MV-4-11 (cell line): ENCODE measurements at places on chromosomes 2 and 18.

GRCh38 chr18:6022845-6023244, 127.5 kb upstream of the TMEM200C start:
- peak; percentile 71 for DNase-seq

DNA sequence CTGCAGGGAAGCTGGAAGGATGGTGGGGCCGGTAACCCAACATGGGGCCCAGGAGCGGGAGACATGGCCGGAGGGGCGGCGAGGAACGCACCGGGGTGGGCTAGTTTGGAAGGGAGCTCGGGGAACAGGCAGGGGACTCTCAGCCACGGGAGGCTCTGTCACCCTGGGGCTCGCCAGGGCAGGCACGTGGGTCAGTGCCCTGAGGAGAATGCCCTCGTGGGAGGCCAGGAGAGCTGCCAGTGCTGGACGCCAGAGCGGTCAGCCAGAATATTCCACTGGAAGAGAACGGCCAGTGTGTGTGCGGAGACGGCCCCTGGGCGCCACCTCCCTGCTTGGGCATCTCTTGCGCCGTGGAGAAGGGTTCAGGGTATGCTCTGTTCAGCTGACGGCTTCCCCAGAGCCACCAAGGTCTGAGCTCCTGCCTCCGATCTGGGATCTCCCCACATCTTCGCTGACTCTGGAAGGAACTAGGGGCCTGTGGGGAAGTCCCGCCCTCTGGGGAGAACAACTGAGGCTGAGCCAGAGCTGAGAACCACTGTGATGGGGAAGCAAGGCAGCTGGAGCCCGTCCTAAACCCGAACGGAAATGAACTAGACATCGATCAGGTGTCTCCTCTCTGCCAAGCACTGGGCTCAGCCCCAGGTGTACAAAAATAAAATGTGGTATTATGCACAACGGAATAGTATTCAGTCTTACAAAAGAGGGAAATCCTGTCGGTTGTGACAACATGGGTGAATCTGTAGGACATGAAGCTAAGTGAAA, 49.3 kb downstream of the TNP1 start:
- DNase-seq, result no peak

GRCh38 chr2:68741238-68741637, 6.6 kb downstream of the ARHGAP25 start:
- DNase-seq, result peak; percentile 74

DNA sequence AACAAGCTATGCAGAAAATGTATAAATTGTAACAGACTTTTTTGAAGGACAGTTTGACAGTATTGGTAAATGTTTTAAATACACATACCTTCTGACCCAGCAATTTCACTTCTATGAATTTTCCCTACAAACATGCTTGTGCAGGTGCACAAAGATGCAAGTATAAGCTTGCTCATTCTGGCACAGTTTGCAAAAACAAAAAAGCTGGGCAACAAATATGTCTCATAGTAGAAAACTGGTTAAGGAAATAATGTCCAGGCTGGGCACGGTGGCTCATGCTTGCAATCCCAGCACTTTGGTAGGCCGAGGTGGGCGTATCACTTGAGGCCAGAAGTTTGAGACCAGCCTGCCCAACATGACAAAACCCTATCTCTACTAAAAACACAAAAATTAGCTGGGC, 96.9 kb upstream of the NEDD4L start:
- no peak for DNase-seq

GRCh38 chr2:8442833-8443486, 238.9 kb upstream of the ID2 start:
- DNase-seq, result no peak

- peak; percentile 18 for DNase-seq
Measured at GRCh38 chr2:169828141-169828811, 1.0 kb downstream of the UBR3 start.
